ENCODE measurements at places on chromosomes 7 and 10.

- no peak for DNase-seq
These were observed 16.7 kb upstream of the FRA10AC1 start for GRCh38 chr10:93718937-93719725.

DNA sequence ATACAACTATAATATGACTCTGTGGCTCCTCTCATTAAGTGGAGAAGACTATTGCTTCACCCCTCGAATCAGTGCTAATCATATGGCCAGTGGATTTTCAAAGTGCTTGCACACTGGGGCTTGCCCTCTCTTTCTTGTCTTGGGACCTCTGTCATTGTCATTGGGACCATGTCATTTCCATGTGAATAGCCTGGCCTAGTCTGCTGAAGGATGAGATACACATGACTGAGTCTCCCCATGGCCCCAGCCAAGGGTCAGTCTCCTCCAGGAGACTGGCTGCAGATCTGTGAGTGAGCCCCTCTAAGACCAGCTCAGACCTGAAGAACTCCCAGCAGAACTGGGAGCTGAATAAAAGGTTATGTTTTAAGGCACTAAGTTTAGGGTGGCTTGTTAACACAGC lies 39.5 kb downstream of the PKD1L1 start:
- DNase-seq: no peak

DNA sequence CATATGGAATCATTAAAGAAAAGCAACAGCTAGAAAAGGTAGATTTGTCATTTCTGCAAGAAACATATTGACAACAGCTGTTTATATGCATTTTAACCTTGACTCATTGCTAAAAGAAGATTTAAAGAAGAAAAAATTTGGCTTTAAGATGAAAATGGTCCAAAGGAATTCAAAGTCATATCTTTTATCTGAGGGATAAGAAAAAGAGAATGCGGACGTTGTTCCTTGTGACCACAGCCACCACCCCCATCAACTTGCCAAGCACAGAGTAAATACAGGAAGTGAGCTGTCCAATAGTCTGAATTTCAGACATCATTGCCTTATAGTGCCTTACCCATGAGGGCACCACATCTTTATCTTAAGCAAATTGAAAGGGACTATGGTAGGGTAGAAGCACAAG lies 7.3 kb upstream of the CRPPA start:
- peak; percentile 14 for DNase-seq

DNA sequence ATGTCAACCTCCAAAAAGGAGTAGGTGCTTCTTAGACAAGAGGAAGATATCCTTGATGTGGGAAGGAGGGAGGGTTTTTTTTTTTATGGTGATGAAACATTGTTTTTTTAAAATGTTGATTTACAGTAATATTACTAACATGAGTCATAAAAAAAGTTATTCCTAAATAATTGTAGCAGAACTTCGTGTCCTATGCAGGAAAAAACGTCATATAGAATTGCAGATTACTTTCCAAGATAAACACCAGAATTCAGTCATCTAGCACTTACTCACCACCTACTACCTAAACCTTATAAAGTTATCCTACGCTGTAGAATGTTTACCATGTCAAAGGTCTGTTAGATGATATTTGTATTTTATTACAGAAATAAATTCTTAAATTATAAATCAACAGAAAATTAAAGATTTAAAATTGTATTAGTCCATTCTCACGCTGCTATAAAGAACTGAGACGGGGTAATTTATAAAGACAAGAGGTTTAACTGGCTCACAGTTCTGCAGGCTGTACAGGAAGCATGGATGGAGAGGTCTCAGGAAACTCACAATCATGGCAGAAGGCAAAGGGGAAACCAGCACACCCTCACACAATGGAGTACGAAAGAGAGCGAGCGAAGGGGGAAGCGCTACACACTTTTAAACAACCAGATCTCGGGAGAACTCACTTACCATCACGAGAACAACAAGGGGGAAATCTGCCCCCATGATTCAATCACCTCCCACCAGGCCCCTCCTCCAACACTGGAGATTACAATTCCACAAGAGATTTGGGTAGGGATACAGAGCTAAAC lies 105.2 kb upstream of the NEBL start:
- peak; percentile 67 for DNase-seq
